NCI-H2171 treated with DMSO at 0.1 percent for 48 hours (cell line): ENCODE measurements at places on chromosomes 3 and 15.

- DNase-seq: no peak
These were observed 8.9 kb upstream of the RNF7 start for GRCh38 chr3:141729240-141729639.

DNA sequence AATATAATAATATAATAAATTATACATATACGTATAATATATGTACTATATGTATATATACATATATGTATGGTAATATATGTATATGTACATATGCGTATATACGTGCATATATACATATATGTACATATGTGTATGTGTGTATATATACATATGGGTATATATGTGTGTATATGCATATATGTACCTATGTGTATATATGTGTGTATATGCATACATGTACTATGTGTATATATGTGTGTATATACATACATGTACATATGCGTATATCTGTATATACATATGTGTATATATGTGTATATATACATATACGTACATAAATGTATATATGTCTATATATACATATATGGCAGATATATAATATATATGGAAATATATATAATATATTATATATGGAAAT, 74.8 kb upstream of the ST3GAL6 start:
- no peak for DNase-seq

DNA sequence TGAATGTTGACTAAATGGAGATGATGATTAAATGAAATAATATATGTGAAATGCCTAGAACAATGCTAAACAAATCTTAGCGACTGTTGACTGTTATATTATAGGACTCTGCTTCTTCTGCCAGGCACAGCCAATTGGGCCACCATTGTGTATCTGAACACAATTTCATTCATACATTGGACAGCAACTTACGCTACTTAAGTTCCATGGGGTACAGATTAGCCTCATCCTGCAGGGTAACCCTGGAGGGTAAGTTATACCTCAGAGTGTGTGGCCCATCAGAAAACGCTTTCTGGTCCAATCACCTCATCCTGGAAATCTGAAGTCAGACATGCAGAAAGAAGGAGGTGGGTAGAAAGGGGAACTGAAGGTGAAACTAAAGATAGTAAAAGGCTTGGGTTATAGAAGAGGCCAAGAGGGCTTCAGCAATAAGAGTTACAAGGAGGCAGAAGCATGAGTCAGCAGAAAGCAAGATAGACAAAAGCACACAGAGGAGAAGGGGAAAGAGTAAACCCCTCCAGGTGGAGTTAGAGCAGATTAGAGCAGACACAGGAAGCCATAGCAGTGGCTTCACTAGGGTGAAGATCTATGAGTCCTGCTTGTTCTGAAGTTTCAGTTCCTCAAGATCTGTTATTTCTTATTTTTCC, 119.3 kb upstream of the SLC24A5 start:
- DNase-seq: peak; percentile 70

DNA sequence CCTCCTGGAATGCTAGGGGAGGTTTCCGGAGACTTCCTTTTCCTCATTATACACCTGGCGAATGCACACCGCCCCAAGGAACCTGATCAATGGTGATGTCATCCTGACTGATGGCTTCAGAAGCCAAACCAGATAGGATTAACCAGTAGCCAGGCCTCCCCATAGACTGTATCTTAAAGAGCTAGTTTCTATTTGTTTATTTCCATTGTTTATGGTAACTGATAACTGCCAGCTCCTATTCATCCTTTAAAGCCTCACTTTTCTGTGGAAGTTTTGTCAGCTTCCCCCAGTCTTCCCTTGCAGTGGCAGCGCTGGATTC, at the start of gene MKRN2OS:
MKRN2OS (minus strand) TSS at position 27 of the 319 bp plus-strand sequence. CDS start 35 bp downstream, outside the sequence.
- peak; percentile 19 for DNase-seq

DNA sequence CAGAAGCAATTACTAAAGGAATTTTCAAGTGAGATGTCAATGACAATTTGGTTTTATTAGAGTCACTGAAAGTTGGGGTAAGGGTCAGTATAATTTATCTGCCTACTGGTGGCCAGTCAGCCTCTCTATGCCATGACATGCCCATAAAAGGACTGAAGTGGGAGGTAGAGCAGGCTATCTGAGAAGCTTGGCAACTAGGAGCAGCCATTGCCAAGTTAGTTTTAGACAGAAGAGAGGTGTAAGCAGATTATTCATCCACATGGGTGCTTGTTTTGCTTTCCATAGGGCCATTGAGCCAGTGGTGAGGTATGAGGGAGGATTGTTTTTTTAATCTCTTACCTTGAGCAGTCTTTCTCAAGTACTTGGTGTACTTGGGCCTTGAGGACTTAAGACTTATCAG, 8.1 kb upstream of the RBP1 start:
- DNase-seq: no peak

DNA sequence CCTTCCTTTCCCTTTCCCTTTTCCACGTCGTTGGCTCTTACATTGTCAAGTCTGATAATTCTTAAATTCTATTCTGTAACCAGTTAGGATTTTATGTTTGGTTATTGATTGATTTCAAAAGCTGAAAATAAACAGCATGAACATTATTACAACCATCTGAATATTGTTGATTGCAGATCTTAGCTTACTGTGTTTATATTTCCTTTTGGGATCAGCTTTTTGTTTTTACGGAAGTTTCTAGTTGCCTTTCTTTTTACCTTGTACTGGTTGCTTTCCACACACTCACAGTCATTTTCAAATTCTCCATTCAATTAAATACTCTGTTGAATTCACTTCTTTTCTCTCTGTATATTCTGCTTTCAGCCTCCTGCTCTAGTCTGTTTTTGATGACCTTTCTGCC, 16.6 kb downstream of the ZNF35 start:
- DNase-seq: no peak

- DNase-seq: peak; percentile 32
These were observed 73.1 kb upstream of the LRTM1 start for GRCh38 chr3:55000953-55001352.

DNA sequence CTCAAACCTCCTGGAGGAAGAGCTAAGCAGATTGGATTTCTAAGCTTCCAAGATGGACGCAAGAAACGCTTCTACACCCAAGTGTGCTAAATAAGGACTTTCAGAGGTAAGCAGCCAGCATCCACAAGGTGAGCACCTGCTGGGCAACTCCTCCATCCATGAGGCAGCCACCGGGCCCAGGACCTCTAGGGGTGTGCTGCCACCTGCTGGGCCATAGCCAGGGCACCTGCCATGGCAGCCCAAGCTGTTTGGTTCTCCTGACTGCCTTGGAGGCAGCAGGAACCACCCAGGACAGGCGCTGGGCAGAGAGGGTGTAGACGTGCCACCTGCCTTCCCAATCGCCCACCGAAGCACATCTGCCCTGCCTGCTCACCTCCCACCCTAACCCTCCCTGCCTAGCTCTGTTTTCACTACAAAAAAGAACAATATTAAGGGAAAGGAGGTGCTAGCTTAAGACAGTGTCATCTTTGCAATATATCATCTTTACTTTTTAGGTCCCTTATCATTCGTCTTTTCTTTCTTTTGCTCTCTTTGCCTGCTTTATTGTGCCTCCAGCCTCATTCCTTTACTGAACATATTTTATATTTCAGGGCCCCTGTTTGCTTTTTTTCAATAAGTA, 12.9 kb downstream of the C15orf62 start:
- peak; percentile 86 for DNase-seq

DNA sequence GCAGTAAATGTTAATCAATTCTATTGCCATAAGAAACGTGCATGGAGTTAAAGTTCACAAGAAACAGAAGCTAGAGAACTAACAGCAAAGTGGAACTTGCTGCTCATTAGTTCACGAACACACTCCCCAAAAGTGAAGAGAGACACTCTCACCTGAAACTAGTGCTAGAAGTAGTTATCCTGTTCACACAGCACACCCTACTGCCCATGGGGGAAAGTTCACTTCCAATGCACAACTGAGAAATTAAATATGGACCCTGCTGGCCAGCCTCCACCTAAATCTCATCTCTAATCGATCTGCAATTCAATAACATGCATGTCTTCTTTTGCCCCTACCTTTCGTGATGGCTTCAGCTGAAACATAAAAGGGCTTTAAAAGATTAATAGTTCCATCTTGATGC, 39.4 kb upstream of the FRMD4B start:
- no peak for DNase-seq

- DNase-seq: no peak
These were observed 28.6 kb upstream of the TNFSF10 start for GRCh38 chr3:172551874-172552273.

DNA sequence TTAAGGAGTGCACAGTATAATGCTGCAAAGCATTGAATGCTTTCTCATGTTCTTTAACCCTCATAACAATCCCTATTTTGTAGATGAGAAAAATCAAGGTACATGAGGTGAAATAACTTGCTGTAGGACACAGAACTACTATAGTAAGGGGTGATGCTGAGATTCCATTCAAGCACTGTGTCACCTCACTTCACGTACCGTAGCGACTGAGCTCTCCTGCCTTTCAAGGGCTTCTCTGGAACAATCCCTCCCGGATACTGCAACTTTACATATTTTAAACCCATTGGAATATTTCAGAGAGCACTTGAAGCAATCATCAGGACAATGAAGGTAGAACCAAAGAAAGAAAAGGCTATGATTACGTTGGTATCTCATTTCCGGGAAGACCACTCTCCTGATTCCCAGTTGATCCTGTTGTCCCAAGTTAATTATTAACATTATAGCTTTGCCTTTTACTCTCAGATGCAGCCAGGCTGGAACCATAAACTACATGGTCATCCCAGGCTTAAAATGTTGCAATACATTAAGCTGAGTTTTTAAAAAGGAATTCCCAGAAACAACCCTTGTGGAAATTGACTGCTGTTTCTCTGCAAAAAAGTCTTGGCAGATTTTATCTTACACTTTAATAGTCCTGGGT, 252.2 kb upstream of the IGF1R start:
- no peak for DNase-seq

DNA sequence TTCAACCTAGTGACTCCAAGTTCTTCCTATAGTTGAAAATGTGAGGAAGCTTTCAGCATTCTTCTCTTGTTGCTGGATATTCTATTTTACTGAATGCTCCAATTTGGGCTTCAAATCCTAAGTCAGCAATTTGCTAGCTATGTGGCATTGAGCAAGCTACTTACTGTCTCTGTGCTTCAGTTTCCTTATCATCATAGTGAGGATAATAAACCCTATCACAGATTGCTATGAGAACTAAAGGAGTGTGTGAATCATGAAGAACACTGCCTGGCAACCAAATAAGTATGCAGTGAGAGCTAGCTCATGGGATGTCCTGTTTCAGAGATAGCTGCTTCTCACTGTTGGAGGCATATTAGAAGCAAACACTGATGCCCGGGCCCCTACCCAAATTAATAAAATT, 163.8 kb upstream of the CDIN1 start:
- no peak for DNase-seq

- no peak for DNase-seq
These were observed 34.4 kb downstream of the MINAR1 start for GRCh38 chr15:79466488-79466887.

GRCh38 chr15:29917600-29918597, 95.6 kb upstream of the TJP1 start:
- DNase-seq: no peak

DNA sequence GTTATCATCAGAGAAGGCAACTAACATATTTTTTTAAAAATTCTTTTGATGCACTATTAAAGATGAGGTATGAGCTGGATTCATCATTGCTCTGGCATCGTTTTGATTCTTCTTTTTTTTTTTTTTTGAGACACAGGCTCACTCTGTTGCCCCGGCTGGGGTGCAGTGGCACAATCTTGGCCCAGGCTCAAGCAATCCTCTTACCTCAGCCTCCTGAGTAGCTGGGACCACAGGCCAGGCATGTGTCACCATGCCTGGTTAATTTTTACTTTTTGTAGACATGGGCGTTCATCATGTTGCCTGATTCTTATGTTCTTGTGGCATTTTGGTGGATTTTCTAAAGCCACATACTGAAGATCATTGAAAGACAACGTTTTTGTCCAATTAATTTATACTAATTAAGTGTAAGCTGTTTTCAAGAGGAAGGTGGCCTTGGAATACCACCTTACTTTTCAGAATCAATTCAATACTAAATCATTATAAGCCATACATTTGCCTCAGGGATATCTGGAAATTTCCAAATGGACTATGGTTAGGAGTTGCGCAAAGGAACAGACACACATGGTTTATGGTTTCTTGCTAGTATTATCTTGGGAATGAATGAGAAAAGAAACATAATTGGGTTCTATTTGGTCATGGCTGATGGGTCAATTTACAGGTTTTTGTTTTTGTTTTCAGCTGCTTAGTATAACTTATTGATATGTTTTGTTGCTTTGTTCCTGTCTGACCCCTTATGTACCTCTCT, 22.8 kb downstream of the SLC28A2 start:
- DNase-seq: no peak

DNA sequence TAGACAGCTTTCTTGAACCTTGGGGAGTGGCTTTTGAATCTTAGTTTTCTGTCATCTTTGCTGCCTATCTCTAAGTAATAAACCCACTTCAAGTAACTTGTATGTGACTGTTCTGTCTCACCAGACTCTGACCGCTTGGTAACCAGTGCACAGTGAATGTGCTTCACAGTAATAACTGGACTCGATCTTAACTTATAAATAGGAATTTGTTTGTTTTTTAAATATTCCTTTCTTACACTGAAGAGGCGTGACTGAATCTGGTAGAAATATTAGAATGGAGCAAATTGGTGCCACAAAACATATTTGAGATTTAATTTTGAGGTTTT, 318.0 kb downstream of the GBE1 start:
- no peak for DNase-seq

GRCh38 chr3:10771486-10772270, 44.4 kb upstream of the SLC6A11 start:
- DNase-seq: no peak

DNA sequence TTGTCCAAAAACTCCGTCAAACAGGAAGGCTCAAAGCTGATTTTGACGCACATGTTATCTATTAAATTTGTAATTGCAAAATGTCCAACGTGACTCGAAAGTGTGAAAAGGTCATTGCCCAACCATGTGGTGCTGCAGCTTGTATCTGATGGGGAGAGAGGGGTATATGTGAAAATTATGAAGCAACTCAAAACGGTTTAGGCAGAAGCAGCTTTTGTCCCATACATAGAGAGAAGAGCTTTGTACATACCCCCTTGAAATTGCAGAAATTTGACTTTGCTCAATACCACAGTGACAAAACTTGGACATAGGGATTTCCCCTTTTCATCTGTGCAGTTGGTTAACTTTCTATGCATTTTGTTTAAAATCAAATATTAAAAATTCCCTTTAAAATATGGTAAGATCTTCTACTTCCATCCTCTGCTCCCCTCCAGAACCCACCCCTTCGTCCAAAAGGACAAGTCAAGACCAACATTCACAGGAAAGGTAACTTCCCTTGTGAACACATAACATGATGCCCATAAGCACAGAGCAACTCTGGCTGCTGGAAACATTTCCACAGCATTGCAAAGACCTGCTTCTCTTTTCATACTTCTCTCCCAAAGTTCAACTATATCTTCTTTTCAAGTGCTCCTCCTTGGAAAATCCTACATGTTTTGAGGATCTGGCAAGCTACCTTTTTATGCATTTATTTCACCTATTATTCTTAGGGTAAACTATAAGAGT, 253.7 kb upstream of the THBS1 start:
- no peak for DNase-seq
